ENCODE measurements at places on chromosomes 13 and 19.

DNA sequence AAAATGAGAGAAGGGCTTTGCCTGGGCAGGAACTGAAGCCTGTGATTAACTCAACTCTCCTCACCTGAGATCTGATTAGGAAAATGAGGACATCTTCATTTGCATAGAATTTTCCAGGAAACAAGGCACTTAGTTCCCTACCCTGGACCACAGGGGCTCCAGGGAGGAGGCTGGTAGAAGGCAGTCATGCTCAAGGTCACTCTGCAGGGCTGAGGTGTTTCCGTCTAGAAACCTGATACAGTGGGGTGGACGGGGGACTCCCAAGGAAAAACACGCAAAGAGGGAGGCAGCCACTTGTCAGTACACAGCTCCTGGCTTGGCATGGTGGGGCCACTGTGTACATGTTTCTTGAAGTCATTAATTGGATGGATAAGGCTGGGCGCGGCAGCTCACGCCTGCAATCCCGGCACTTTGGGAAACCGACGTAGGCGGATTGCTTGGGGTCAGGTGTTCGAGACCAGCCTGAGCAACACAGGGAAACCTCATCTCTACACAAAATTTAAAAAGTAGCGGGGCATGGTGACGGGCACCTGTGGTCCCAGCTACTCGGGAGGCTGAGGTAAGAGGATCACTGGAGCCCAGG, 6.0 kb downstream of the KLK14 start:
- DNase-seq = no peak

DNA sequence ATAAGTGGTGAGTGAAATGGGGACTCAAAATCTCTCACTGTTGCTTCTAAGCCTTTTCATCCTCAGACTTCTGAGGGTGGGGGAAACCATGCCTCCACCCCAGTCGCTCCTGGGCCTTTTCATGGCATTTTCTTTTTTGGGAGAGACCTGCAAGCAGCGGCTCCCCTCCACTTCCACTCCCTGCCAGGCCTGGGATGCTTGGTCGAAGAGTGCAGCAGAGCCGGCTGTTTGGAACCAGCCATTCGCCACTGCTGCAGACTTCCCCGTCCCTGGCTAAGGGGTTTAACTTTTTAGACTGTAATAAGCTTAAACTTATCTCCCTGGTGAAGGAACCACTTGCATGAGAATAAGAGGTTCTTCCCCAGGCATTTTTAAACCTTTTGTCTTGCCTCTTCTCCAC, 617.2 kb downstream of the PCDH9 start:
- DNase-seq = no peak

- DNase-seq = no peak
Measured at GRCh38 chr13:40236566-40237168, 429.8 kb downstream of the FOXO1 start.

DNA sequence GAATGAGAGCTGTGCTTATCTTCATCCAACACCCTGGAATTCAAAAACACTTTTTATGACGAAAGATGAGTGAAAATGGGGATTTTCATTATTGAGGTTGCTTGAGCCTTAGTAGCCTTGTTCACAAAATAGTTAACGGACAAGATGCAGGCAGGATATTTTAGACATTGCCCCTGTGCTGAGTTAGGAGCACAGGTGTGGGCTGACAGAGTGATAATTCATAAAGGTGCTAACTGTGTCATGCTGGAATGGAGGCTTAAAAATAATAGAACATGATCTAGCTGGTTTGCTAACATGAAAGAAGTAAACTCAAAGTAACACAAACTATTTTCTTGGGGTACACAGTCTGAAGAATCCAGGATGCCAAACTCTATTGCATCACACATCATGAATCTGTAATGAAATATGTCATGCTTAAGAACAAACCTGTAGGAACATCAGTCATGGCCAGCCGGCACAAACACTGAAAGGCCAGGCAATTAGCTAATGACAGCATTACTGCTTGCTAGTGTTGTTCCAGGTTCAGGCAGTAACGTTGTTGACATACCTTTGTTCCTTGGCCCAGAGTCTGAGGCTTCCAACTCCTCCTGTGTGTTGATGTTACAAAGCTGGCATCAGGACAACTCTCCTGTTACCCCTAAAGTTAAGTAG, 55.3 kb downstream of the FRY start:
- no peak for DNase-seq
